ENCODE measurements at places on chromosomes 1 and 21.

- DNase-seq, result no peak
Observed at GRCh38 chr1:21396516-21396915, 43.4 kb upstream of the NBPF3 start.

DNA sequence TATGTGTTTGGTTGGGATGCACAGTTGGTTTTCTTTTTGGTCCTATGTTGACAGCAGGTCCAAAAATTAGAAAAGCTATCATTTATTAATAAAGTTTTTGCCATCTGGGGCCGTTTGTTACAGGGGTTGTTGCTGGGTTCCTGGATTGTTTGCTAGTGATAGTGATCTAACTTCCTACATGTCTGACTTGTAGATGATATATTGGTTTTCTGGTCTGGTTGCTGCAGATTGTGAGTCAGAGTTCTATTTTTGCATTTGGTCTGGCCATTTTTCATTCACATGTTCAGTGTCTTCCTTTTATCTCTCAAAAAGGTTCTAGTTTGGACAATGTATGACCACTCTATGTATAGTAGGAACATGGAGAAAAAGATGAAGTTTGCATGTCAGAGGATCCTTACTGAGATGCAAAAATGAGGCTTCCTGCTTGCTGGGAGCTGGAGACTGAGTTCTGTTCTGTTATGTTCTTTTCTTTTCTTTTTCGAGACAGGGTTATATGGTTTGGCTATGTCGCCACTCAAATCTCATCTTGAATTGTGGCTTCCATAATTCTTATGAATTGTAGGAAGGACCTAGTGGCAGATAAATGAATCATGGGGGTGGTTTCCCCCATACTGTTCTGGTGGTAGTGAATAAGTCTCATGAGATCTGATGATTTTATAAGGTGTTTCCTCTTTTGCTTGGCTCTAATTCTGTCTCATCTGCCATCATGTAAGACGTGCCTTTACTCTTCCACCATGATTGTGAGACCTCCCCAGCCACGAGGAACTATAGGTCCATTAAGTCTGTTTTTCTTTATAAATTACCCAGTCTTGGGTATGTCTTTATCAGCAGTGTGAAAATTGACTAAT is 4.2 kb upstream of the NVL start:
- no peak for DNase-seq

GRCh38 chr1:228265167-228265566 is 57.3 kb downstream of the OBSCN start:
- DNase-seq, result no peak

- no peak for DNase-seq
Observed at GRCh38 chr1:183635099-183635605, 431 bp downstream of the ARPC5 start.

- no peak for DNase-seq
Observed at GRCh38 chr1:81391125-81391828, 409.5 kb upstream of the ADGRL2 start.

GRCh38 chr1:211900441-211900840 is 69.9 kb upstream of the LPGAT1 start:
- DNase-seq, result no peak

DNA sequence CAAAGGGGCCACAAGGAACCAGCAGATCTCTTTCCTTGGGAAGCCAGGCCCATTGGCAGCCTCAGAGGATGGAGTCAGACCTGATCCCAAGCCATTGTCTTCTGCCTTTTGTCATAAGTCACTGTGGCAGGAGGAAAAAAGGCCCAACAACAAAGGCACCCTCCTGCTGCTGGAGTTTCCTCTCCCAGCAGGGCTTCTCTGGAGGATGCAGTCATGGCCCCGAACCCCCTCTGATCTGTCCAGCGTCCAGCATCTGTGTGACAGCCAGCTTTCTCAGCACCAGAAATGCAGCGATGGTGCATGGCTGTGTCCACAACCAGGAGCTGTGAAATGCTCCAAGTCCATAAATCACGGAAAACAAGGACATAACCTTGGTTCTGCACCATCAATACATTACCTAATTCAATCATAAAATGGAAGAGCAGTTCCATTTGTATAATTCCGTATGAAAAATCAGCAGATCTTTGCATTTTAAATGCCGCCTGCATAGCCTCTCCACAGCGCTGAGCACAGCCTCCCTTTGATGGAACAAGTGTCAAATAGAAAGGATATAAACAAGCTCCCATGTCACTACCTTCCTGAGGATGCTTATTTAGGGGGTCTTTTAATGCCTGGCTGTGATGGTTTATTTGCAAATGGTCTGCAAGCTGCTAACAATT is 30.6 kb downstream of the AJAP1 start:
- no peak for DNase-seq

- no peak for DNase-seq
Observed at GRCh38 chr1:58119971-58120370, 426.6 kb downstream of the OMA1 start.

- no peak for DNase-seq
Observed at GRCh38 chr1:10236405-10237156, 26.2 kb downstream of the KIF1B start.

DNA sequence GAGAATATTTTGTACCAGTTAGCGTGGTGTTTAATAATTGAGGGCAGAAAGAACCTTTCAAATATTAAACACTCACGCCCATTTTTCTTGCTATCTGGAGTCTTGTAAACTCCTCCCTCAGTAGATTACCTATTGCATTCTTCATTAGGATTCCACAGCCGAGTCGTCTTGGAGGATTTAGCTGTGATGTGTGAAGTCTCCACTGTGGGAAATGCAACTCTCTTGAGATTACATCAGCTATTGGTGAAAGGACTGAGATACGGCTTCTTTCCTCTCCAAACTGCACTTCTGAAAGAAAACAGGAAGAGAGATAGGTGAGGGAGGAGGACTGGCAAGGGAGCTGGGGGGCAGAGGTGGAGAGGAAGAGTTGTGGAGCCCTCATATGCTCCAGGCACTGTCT is 36.1 kb downstream of the ACTA1 start:
- DNase-seq, result no peak

- no peak for DNase-seq
Observed at GRCh38 chr1:170318141-170318540, 172.4 kb downstream of the NTMT2 start.

DNA sequence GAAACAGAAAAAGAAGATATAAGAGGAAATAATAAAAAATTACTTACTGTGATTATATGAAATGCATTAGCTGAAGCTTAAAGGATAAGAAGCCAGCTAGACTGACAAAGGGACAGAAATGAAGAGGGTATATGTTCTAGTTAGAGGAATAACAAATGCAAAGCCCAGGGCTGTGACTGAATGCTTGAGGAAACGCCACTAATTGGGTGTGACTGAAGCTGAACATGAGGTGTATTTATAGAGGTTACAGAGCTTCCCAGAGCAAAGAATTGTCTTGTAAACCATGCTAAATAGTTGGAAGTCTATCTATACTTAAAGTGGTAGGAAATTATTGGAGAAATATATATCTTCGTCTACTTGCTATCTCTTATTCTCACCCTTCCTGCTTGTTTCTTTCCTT is 77.7 kb upstream of the PLPPR5 start:
- DNase-seq, result no peak

- no peak for DNase-seq
Observed at GRCh38 chr1:18417316-18418269, 63.1 kb upstream of the KLHDC7A start.

DNA sequence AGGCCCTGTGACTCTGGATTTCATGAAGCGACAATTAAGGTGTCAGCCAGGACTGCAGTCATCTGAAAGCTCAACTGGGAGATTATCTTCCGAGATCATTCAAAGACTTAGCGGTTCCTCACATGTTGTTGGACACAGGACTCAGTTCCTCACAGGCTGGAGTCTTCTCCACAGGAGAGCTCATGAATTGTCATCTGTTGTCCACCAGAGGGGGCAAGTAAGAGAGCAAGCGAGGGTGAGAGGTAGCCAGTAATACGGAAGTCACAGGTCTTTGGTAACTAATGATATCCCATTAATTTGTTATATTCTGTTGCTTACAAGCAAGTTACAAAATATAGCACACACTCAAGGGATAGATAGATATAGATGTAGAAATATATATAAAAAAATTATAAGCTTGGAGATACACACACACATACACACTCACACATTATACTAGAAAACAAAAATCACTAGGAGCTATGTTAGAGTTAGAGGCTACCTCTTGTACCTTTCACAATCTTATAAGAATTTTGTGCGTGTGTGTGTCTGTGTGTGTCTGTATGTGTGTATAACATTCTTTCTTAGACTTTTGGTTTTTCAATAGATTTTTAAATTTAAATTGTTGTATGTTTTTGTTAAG is 1695.3 kb downstream of the BRINP3 start:
- DNase-seq, result no peak

DNA sequence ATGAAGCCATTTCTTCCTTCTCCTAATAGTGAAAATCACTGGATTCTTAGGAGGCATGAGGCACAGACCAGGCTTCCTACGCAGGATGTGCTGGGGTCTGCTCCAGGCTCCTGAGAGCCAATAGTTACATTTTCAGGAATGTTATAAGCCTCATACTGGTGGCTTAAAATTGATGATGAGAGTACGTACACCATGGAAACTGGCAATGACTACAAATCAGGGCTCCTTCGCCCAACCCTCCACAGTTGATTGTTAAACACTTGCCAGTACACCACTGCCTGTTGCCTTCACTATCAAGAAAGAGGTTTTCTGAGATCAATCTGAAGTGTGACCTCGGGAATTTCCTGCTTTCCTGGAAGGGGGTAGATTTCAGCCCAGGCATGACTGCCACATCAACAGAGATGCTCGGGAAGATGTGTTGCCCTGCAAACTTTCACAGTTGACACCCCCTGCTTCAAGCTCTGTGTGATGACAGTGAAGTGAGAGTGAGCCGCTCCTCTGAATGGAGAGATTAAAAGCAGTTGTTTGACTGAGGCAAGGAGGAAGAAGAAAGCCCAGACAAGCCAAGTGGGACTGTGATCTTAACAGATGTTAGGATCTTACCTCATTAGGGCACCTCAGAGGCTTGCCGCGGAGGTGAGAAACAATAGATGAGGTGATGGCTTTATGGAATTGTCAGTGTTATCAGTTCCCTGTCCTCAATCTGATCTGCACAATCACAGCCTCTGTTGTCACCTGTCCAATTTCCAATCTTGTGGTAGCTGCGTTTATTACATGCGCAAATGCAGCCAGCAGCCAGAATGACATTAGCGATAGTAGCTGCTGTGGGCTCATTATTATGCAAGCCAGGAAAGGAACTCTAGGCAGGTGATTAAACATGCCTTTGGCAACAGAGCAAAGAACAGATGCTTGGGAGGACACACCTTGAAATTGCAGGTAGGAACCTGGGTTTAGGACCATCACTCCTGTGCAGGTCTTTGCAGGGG is 277.3 kb downstream of the KAZN start:
- DNase-seq, result no peak

DNA sequence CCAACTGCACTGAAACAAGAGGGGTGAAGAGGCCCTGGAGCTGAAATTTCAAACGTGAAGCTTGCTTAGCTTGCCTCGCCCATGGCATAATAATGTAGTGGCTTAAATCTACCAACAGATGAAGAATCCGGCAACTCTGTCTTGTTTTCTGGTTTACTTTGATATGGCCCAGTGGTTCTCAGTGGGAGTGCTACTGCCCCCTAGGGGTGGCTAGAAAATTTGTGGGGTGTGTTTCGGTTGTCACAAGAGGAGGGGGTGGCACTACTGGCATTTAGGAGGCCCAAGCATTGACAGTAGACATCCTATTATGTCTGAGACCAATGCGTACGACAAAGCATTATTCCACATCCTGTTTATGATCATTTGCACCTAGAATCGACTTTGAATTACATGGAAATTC is 51.9 kb upstream of the C8B start:
- DNase-seq, result no peak

DNA sequence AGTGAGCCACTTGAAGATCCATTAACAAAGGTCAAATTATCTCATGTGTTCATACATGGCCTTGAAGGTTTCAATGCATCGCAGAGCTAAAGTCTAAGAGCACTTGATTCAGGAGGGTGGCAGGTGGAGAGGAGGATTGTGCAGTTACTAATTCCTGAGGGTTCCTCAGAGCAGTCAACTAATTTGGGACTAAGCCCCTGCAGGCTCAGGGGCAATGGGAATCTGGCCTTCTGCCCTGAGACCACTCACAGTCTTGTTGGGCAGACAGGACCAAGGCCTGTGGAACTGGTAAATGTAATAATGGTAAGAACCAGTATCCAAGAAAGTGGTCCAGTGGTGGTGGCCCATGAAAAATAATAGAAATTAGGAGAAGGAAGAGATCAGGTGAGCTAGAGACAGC is 127.4 kb upstream of the HMGB4 start:
- DNase-seq, result no peak

GRCh38 chr21:41656946-41657525 is 109.8 kb downstream of the RIPK4 start:
- no peak for DNase-seq

- no peak for DNase-seq
Observed at GRCh38 chr1:180312926-180313325, 82.9 kb downstream of the LHX4 start.

DNA sequence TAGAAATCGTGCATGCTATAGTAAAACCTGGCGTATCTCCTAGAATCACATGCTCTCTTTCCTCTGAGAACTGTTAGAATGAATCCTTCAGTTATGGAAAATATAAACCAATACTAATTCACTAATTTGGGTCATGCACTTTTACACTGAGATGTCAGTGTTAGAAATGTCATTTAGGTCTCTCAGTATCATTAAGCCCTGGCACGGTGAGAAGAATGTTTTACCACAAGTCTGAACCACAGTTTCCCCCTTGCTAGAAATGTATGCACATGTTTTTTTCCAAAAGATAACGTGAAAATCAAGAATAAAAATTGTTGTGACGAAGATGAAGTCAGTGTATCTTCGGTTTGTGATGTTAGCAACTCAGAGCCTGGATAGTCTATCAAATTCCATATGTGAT is 1062.7 kb upstream of the NCAM2 start:
- no peak for DNase-seq

DNA sequence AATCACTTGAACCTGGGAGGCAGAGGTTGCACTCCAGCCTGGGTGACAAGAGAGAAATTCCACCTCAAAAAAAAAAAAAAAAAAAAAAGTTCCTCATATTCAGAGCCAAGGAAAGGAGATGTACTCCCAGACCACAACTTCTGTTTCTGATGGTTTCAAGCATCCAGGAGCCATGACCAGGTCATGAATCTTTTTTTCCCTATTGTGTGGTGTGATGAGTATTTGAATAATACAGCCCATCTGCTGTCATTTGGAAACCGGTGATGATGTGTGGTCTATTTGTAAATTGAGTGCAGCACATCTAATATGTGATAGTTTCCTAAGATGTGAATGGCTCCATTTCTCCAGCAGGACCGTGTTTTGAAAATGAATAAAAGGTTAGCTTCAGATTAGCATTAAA is 18.6 kb downstream of the PIK3CD start:
- no peak for DNase-seq

DNA sequence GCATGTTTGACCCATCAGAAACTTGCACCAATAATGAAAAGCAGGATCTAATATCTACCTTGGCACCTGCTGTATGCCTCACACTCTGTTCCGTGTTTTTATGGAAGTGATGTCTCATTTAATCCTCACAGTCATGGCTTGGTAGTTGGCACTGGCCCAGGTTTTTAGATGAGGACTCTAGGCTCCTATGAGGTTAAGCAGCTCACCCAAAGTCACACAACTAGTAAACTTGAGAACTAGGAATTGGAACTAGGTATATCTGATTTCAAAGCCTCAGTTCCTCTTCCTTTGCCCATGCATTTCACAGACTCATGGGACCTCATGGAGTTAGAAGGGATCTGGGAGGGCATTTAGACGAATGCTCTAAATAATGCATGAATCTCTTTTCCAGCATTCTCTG is 21.3 kb upstream of the TARBP1 start:
- no peak for DNase-seq
